Right lobe of liver (tissue), 6 donors: ENCODE measurements at places on chromosomes 3 and 15. TPM values are rescaled to one million over a fixed set of nuclear protein-coding genes. Genes with fewer than 3 reads are reported as not detected.

- no peaks in the 10 kb centered on the region for H3K36me3 ChIP-seq
- H3K27me3 ChIP-seq = no peaks in the 10 kb centered on the region
- H3K4me3 ChIP-seq = no peak overlapping the region
- no peak overlapping the region for H3K27ac ChIP-seq
- H3K4me1 ChIP-seq = peaks cover 15% of the 10 kb centered on the region
- no peak for DNase-seq
Observed at GRCh38 chr3:160747422-160747821, 8.6 kb upstream of the PPM1L start.

DNA sequence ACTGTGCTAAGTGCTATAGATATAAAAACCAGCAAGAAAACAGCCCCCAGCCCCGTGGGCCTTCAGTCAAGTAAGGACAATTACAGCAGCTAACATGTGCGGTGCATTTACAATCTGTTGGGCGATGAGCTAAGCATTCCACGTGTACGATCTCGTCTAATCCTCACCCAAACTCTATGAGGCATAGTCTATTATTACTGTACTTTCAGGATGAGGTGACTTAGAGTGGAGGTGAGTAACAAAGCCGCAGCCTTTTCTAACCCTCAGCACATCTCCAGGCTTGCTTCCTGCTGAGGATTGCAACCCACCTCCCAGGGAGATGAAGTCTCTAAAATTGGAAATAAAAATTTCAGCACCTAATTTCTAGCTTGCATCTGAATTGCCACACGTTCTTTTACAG is 53.2 kb upstream of the MCF2L2 start:
- H3K4me1 ChIP-seq = peaks cover 17% of the 10 kb centered on the region
- H3K27ac ChIP-seq = no peak overlapping the region
- DNase-seq = no peak
- H3K4me3 ChIP-seq = no peak overlapping the region
- H3K36me3 ChIP-seq = no peaks in the 10 kb centered on the region
- no peaks in the 10 kb centered on the region for H3K27me3 ChIP-seq

DNA sequence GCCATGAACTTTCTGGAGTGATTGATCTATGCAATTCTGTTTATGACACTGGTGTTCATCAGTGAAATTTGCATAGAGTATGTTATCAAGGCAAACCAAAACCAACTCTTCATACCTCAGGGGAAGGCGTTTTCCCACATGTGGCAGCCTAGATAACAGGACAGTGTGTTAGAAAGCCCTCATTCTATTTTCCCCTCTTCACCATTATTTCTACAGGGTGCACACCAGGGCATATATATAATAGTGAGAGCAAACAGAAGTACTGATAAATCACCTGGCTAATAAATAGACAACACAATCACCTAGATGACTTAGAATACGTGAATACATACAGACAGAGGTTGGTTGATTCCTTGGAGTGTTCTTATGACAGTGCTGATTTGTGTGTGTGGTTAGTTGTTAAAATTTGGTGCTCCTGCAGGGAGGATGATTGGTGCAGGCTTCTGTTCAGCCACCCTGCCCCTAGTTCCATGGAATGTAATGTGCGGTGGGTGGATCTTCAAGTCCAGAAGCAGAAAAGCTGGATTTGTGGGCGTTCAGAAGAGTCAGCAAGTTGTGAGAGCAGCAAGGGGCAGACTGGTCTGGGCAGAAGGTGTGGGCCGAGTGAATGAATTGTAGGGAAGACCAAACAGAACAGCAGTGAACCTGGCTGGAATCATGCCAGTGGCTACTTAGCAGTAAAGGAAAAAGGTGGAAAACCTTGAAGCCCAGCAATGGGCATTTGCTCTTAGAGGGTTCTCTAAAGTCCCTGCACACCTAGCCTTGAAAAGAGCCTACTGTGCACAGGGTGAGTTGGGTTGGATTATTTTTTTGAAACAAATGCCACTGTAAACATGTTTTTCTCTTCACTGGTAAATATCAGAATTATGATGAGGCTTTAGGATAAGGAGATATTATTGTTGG is 11.7 kb upstream of the RARRES1 start:
- no peak overlapping the region for H3K27ac ChIP-seq
- no peaks in the 10 kb centered on the region for H3K27me3 ChIP-seq
- H3K4me3 ChIP-seq = no peak overlapping the region
- DNase-seq = no peak

DNA sequence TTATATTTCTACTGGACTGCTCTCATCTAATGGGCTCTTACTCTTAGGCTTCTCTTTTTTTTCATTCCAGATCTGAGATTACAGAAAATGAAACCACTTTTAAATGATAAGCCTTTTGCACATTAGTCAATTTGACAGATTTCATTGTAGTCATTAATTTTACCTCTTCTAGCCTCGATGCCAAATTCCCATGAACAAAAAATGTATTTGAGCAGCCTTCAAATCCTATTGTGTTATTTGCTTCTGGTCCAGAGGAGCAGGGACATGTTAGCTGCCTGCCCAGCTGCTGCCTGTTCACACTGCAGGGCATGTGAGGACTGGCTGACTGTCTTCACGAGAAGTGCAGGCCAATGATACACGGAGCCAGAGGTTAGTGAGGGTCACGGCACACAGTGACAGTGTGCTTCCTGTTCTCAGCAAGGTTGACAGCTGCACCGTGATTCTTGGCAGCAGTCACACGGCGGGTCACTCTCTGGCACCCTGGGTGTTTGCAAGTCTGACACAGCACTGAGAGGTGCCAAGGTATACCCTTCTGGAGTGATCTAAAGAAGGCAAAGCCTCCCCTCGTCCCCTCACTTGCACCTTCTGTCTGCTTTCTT is 40.8 kb downstream of the KAT2B start:
- peak overlapping the region; percentile 73 for H3K27ac ChIP-seq
- DNase-seq = peak; percentile 89
- H3K36me3 ChIP-seq = no peaks in the 10 kb centered on the region
- no peak overlapping the region for H3K4me3 ChIP-seq
- no peaks in the 10 kb centered on the region for H3K27me3 ChIP-seq

DNA sequence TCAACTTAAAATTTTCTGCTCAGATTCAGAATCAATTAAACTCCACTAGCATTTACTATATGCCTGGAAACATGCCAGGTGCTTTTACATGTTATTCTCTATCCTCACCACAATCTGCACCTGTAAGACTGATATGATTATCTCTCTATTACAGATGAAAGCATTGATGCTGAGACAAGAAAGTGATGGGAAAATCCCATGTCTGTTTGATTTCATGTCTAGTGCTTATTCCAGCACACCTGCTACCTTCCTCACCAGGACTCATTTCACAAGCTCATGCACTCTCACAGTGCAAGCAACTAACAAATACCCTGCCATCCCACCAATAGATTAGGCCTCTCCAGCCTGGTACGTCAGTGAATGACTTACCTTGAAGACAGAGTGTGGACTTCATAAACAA is 25.0 kb upstream of the BCL6 start:
- H3K4me3 ChIP-seq = no peak overlapping the region
- H3K4me1 ChIP-seq = no peaks in the 10 kb centered on the region
- no peak overlapping the region for H3K27ac ChIP-seq
- H3K36me3 ChIP-seq = no peaks in the 10 kb centered on the region
- no peak for DNase-seq
- H3K27me3 ChIP-seq = no peaks in the 10 kb centered on the region

DNA sequence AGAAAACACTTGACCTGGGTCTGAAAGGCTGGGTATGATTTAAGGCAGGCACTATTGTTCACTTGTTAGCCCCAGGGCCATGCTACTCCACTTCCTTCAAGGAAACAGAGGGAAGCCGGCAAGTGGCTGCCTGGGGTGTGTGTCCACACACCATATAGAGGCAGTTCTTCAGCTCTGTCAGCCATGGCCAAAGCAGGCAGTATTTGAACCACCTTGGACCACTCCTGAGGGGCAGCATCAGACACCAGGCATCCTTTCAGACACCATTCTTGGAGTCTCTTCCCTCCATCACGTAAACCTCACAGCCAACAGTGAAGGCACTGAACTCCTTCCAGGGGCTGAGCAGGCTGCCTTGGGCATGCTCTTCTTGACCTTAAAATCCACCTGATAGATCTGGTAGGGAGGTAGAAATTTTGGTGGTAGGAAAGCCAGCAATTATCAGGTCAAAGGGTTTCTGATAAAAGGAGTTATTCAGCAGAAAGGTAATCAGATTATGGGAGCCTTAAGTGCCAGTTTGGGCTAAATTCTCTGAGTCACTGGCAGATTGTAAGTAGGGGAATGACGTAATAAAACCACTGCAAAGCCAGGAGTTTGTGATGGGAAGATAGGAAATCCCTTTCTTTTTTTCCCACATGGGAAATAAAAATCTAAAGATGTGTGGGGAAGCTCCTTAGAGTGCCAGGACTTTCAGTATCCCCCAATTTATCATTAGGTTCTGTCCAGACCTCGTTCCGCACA is 20.2 kb downstream of the TGFBR2 start:
- H3K27me3 ChIP-seq = no peaks in the 10 kb centered on the region
- H3K4me3 ChIP-seq = no peak overlapping the region
- no peak for DNase-seq
- H3K27ac ChIP-seq = peak overlapping the region; percentile 66
- no peaks in the 10 kb centered on the region for H3K4me1 ChIP-seq

GRCh38 chr15:100430411-100430810 is 88.6 kb upstream of the ADAMTS17 start:
- H3K4me3 ChIP-seq = no peak overlapping the region
- H3K27me3 ChIP-seq = no peaks in the 10 kb centered on the region
- no peaks in the 10 kb centered on the region for H3K4me1 ChIP-seq
- H3K36me3 ChIP-seq = no peaks in the 10 kb centered on the region
- DNase-seq = no peak
- H3K27ac ChIP-seq = no peak overlapping the region

GRCh38 chr3:116165135-116165534 is 280.2 kb downstream of the LSAMP start:
- no peak for DNase-seq
- no peaks in the 10 kb centered on the region for H3K4me1 ChIP-seq
- H3K36me3 ChIP-seq = no peaks in the 10 kb centered on the region
- no peak overlapping the region for H3K27ac ChIP-seq
- no peaks in the 10 kb centered on the region for H3K27me3 ChIP-seq

DNA sequence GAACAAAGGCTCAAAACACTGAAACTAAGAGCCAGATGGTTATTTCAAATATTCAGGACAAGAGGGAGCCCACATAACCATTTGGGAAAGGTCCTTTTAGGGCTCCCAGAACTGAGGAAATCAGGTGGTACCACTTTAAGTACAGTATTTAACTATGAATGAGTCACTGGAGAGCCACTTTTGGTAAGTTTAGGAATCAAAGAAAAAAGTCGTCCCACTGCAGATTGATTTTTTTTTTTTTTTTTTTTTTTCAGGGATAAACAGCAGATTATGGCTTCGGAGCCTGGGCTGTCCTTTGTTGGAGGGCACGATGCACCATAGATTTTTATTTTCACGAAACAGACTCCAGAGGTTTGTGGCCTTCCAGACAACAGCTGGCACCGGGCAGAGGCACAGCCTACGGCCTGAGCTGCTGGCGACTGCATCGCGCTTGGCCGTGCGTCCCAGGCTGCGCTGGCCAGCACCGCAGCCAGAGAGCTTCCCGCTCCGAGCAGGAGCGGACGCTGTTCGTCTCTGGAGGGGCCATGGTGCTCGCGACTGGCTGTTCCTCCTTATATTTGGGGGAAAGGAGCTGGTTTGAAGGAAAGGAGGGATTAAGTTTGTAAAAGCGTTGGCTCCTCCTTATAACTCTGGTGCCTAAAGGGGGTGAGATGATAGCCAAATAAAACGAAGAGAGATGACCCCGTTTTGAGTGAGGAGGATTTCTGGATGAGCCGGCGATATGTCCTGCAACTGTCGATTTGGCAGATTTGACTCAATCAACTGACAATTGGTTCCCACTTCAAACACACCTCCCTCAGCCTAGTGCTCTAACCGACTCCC is 152.9 kb upstream of the GOLIM4 start:
- DNase-seq = peak; percentile 66
- no peak overlapping the region for H3K27ac ChIP-seq
- H3K4me1 ChIP-seq = no peaks in the 10 kb centered on the region

- no peaks in the 10 kb centered on the region for H3K36me3 ChIP-seq
- no peak overlapping the region for H3K27ac ChIP-seq
- no peak overlapping the region for H3K4me3 ChIP-seq
- no peaks in the 10 kb centered on the region for H3K27me3 ChIP-seq
- no peak for DNase-seq
Observed at GRCh38 chr15:62521396-62521795, 356.3 kb upstream of the C2CD4B start.

DNA sequence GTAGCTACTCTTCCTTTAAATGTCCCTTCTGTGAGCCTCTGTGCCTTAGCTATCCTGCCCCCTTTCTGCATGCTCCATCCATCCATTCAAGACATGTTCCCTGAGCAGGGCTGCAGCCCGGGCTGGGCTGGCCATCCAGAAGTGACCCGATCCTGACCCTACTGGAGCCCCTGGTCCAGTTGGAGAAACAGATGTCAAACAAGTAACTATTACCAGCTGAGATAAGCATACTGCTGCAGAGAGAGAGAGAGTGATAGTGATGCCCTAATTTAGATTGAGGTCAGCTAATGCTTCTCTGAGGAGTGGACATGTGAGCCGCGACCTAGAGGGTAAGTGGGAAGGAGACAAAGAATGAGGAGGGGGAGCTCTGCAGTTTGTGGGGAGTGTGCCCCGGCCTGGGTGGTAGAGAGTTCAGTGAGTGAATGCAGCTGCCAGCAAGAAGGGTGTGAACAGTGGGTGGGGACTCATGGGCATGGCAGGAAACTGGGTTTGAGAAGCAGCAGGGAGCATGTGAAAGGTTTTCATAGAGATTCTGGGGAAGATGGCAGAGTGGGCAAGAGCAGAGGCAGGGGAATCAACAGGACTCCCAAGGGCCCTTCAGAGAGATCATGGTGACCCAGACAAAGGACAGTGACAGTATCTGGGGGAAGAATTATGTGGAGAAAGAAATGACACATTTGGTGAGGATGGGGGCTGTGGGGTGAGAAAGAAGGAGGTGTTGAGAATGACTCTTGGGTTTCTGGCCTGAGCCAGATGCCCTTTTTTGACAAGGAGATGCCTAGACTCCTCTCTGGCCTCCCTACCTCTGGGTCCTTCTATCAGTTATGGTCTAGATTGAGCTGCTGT is 44.9 kb downstream of the CHCHD6 start:
- DNase-seq = no peak
- no peaks in the 10 kb centered on the region for H3K36me3 ChIP-seq
- H3K27me3 ChIP-seq = no peaks in the 10 kb centered on the region
- H3K4me1 ChIP-seq = no peaks in the 10 kb centered on the region
- no peak overlapping the region for H3K4me3 ChIP-seq

MME gene
- total RNA-seq = 79.1 TPM

JMJD7 gene
- total RNA-seq = 7.5 TPM

SCN5A gene
- not detected for total RNA-seq

PPP4R2 gene
- total RNA-seq = 46.7 TPM

C2CD4B gene
- 1.3 TPM for total RNA-seq

LRRIQ4 gene
- total RNA-seq = not detected

PLS1 gene
- total RNA-seq = 13.8 TPM

MESP2 gene
- total RNA-seq = not detected

IGSF11 gene
- not detected for total RNA-seq

CFAP161 gene
- total RNA-seq = not detected

GOLGA6A gene
- 1.6 TPM for total RNA-seq

STARD9 gene
- 3.1 TPM for total RNA-seq

PIF1 gene
- 0.35 TPM for total RNA-seq
